ENCODE measurements at places on chromosomes 3 and 15. TPM values are rescaled to one million over a fixed set of nuclear protein-coding genes. Genes with fewer than 3 reads are reported as not detected.

COL7A1 gene
- 46.3 TPM for total RNA-seq

SNURF gene
- total RNA-seq, result 3.8 TPM

SLC49A4 gene
- total RNA-seq, result 18.2 TPM

ARNT2 gene
- 3.7 TPM for total RNA-seq

LYZL4 gene
- not detected for total RNA-seq

FSIP1 gene
- 1.3 TPM for total RNA-seq

LRRC34 gene
- 11.1 TPM for total RNA-seq

ATP10A gene
- total RNA-seq, result 0.66 TPM

CMTM8 gene
- 0.12 TPM for total RNA-seq

MB21D2 gene
- total RNA-seq, result 18.7 TPM

EPHB3 gene
- 8.5 TPM for total RNA-seq

LIPH gene
- total RNA-seq, result not detected

SEMA3G gene
- under 0.01 TPM for total RNA-seq

CEP152 gene
- total RNA-seq, result 19.9 TPM

CD200 gene
- 0.44 TPM for total RNA-seq

ZMYND10 gene
- total RNA-seq, result 1.2 TPM

SUCNR1 gene
- total RNA-seq, result not detected

CP gene
- total RNA-seq, result not detected

LRRIQ4 gene
- 0.11 TPM for total RNA-seq

SPTBN5 gene
- 0.11 TPM for total RNA-seq

SCG5 gene
- 3.2 TPM for total RNA-seq

RARB gene
- 44.8 TPM for total RNA-seq

SKIC8 gene
- 78.7 TPM for total RNA-seq

LRRC3B gene
- total RNA-seq, result not detected

CPEB1 gene
- 35.2 TPM for total RNA-seq

PIERCE2 gene
- total RNA-seq, result 1.6 TPM

BBS4 gene
- 23.8 TPM for total RNA-seq

SH2D7 gene
- total RNA-seq, result not detected

HRH1 gene
- 11.4 TPM for total RNA-seq

ST3GAL6 gene
- total RNA-seq, result 12.9 TPM

GRM2 gene
- under 0.01 TPM for total RNA-seq

CYFIP1 gene
- 111 TPM for total RNA-seq

APOD gene
- total RNA-seq, result 0.11 TPM

ACKR4 gene
- 1.5 TPM for total RNA-seq

CIB2 gene
- total RNA-seq, result 3.6 TPM

C15orf62 gene
- total RNA-seq, result not detected

CASR gene
- not detected for total RNA-seq

COL6A5 gene
- total RNA-seq, result under 0.01 TPM

LRTM1 gene
- not detected for total RNA-seq

CRYBG3 gene
- total RNA-seq, result 28.4 TPM

FSTL1 gene
- 921 TPM for total RNA-seq

Measured in uterine smooth muscle cell (primary cell).